ENCODE measurements at places on chromosomes 4 and X.

GRCh38 chr4:158786121-158786601 is 17.3 kb downstream of the FNIP2 start:
- no peak overlapping the region for H3K27ac ChIP-seq
- H3K27me3 ChIP-seq: no peaks in the 10 kb centered on the region
- peaks cover 54% of the 10 kb centered on the region for H3K4me1 ChIP-seq

DNA sequence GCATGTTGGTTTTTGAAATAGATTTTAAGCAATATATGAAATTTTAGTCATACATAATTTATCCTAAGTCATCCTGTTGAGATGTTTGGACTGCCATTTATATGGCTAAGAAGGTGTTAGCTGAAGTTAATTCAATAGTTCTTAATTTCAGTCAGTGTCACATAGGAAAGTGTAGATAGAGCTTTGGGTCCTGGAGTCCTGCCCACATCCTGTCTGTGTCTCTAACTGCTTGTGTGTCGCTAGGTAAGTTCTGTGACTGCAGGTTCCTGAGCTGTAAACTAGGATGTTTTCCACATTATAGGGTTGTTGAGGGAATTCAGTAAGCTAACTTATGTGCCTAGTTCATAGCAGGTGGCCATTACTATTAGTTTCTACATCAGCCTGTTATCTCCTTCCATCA is 20.7 kb downstream of the OFD1 start:
- H3K36me3 ChIP-seq: peaks cover 7% of the 10 kb centered on the region
- H3K4me3 ChIP-seq: no peak overlapping the region
- no peaks in the 10 kb centered on the region for H3K27me3 ChIP-seq
- DNase-seq: no peak
- H3K4me1 ChIP-seq: no peaks in the 10 kb centered on the region
- H3K27ac ChIP-seq: no peak overlapping the region

DNA sequence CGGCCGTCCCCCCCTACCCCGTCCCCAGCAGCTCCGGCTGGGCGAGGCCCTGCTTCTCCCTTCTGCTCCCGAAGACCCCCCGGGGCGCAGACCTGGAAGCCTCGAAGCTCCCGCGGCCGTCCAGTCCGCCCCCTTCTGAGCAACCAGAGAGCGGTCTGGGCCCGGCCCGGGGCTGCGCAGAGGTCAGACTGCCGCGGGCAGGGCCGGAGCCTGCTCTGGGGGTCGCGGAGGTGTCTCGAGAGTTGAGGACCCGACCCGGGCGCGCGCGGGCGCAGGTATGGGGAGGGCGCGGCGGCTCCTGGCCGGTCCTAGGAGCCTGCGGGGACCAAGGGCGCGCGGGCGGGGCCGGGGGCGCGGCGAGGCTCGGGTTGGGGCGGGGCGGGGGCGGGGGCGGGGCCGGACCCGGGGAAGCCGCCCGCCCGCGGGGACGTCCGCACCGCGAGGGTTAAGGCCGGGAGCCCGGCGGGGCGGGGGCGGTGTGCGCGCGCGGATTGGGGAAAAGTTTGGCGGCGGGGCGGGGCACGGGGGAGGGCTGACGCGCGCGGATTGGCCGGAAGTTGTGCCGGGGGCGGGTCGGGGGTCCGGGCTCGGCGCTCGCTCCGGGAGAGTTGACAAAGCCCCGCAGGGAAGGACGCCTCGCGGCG is at the start of gene FGFRL1:
Gene FGFRL1, plus strand, starts transcription at position 605 of the 644 bp plus-strand sequence. CDS start 860 bp downstream, outside the sequence.
- peaks cover 31% of the 10 kb centered on the region for H3K4me1 ChIP-seq
- H3K4me3 ChIP-seq: peak within 1 kb of the TSS; percentile 65
- H3K36me3 ChIP-seq: no peaks in the 10 kb centered on the region
- DNase-seq: peak; percentile 96
- H3K27ac ChIP-seq: peak within 1 kb of the TSS; percentile 85
- peaks cover 13% of the 10 kb centered on the region for H3K27me3 ChIP-seq

DNA sequence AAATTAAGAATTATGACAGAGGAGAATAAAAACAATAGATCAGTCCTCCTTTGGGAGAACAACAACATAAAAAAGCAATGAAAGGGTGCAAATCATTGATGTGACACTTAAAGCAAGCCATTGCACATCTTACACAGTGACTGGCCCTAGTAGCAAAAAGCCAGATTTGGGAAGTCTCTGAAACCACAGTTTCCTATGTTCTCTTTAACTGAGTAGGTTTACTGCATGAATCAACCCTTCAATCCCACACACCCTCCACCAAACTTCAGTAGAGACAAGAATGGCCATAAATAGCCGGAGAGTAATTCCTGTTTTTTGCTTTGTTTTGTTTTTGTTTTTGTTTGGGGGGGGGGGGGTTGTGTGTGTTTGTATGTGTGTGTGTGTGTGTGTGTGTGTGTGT is 180.8 kb downstream of the VEGFC start:
- H3K27me3 ChIP-seq: no peaks in the 10 kb centered on the region
- no peak overlapping the region for H3K27ac ChIP-seq
- H3K36me3 ChIP-seq: no peaks in the 10 kb centered on the region
- no peaks in the 10 kb centered on the region for H3K4me1 ChIP-seq
- no peak for DNase-seq

- H3K4me3 ChIP-seq: no peak overlapping the region
- no peak for DNase-seq
- H3K4me1 ChIP-seq: no peaks in the 10 kb centered on the region
- H3K27me3 ChIP-seq: no peaks in the 10 kb centered on the region
- H3K27ac ChIP-seq: no peak overlapping the region
These were observed 514.7 kb downstream of the CENPC start for GRCh38 chr4:67030636-67031035.

DNA sequence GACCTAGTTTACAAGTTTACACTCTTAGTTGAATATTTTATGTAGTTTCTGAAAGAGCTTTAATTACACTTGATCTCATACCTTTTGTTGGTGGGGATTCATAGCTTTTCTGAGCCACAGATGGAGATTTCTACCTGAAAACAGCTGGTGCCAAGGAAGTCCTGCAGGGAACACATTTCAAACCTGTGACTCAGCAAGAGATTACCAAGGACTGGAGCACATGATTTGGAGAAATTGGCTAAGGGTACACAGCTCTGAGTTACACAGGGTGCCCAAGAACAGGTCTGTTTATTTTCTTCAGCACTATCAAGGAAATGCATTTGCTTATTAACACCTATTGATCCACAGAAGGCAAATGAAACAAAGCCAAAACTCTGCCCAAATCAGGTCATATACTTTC is 691.5 kb downstream of the KCTD8 start:
- H3K27me3 ChIP-seq: no peaks in the 10 kb centered on the region
- no peak for DNase-seq
- no peak overlapping the region for H3K27ac ChIP-seq
- no peak overlapping the region for H3K4me3 ChIP-seq
- no peaks in the 10 kb centered on the region for H3K4me1 ChIP-seq

DNA sequence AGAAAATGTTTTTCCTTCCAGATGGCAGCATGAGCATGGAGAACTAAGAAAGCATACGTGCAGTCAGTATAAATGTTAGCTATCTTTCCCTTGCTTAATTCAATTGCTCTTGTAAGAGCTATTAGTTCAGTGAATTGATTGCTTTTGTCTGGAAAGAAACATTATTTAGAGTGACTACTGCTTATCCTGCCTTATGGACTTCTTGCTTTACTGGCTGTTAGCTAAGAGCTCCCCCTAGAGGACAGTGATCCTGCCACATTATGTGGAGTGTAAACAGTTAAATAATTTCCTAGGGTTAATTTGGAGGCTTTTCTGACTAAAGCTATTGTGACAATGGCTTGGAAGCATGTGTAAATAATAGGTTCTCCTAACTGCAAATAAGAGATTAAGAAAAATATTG is 1402.4 kb downstream of the FAM133A start:
- no peak overlapping the region for H3K27ac ChIP-seq
- no peaks in the 10 kb centered on the region for H3K36me3 ChIP-seq
- no peak overlapping the region for H3K4me3 ChIP-seq
- H3K4me1 ChIP-seq: no peaks in the 10 kb centered on the region
- DNase-seq: no peak

GRCh38 chr4:186789651-186790050 is 66.0 kb upstream of the FAT1 start:
- H3K4me3 ChIP-seq: no peak overlapping the region
- H3K27ac ChIP-seq: no peak overlapping the region
- H3K36me3 ChIP-seq: no peaks in the 10 kb centered on the region
- no peaks in the 10 kb centered on the region for H3K27me3 ChIP-seq

DNA sequence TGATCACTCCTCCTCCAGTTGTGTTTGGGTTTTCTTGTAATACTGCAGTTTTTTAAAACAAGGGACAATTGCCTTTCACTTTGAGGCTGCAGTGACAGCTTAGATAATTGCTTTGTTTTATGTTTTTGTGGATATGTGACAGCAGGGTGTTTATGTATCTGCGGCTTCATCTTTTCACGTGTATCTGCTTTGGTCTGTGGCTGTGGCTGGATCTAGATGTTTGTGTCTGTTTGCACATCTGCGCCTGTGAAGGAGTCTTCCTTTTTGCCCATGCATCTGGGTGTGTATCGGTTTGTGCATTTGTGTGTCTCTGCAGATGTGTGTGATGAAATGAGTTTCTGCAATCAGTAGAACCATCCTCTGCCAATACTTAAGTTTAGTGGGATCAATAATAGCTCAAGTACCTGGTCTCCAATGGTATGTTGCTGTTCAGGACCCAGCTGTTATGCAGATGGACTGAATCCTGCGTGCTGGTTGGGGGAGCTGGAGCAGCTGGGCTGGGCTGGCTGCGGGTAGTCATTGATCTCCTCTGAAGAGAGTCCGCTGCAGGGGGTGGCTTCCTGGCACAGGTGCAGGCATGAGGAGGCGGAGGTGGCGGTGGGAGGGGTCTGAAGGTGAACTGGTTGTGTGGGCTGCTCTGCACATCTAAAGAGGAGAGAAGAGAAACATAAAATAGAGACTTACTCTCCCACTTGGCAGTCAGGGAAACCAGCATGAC is 390.3 kb downstream of the SH2D1A start:
- H3K27me3 ChIP-seq: no peaks in the 10 kb centered on the region
- H3K4me3 ChIP-seq: no peak overlapping the region
- H3K36me3 ChIP-seq: no peaks in the 10 kb centered on the region
- H3K27ac ChIP-seq: no peak overlapping the region

DNA sequence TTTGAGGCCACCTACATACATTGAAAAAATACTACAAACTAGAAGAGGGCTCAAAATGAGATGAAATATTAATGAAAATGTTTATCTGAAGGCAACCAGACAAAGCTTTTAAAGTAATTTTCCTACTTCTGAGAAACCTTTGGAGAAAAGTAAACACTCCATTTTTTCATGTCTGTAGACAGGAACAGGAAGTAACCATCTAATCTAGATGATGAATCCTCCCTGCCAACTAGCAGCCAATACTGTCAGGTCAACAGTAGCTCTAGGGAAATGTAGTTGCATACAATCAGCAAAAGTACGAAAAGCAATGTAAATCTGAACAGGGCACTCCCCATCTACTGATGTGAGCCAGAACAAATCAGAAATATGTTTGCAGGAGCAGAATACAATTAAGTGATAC is 49.0 kb downstream of the AMMECR1 start:
- no peaks in the 10 kb centered on the region for H3K27me3 ChIP-seq
- H3K36me3 ChIP-seq: no peaks in the 10 kb centered on the region
- no peak for DNase-seq

DNA sequence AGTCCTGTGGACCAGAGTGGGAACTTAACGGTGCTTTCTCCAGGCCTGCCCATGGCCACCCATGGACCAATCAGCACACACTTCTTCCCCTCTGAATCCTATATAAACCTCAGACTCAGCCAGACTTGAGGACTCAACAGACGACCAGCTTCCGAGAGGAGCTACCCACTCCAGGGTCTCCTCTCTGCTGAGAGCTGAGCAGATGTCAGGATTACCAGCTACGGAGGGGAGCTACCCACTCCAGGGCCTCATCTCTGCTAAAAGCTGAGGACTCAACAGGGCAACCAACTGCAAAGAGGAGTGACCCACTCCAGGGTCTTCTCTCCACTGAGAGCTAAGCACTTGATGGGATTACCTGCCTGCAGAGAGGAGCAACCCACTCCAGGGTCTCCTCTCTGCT is 80.0 kb upstream of the DDX60 start:
- no peak overlapping the region for H3K27ac ChIP-seq
- no peak for DNase-seq
- peaks cover 20% of the 10 kb centered on the region for H3K36me3 ChIP-seq
- no peaks in the 10 kb centered on the region for H3K27me3 ChIP-seq
- H3K4me3 ChIP-seq: no peak overlapping the region

DNA sequence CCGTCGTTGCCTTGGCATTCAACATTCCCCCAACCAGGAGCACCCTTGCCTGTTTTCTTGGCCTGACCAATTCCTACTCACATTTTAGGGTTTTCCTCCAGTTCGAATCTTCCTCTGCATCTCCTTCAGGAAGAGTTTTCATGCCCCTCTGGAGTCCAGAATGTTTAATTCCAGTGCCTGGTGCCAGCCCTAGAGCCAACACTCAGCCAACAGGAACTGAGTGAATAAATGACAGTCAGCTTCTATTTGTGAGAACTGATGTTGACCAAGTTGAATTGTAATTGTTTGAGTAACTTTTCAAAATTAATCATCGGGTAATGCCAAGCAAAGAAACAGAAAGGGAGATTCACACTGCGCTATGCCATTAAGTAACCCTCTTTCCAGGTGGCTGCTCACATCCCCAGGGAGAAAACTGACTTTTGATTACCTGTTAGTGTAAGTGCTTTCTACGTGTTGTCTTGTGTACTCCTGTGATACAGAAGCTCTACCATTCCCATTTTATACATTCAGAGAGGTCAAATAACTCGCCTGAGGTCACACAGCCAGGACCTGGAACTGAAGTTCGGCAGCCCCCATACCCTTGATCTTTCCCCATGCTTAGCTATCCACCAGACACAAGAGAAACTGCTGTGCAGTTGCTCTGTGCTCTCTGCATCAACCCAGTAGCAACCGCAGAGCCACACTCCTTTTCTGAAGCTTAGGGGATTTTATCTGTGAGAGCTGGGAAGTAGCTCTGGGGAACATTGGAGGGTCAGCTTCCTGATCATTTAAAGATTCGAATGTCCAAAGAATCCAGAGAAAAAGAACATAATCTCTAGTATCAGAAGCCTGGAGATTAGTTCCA is 19.0 kb upstream of the SLC2A9 start:
- H3K36me3 ChIP-seq: no peaks in the 10 kb centered on the region
- H3K27ac ChIP-seq: no peak overlapping the region
- H3K4me3 ChIP-seq: no peak overlapping the region
- H3K27me3 ChIP-seq: no peaks in the 10 kb centered on the region

GRCh38 chrX:51870354-51870753 is 23.1 kb upstream of the MAGED1 start:
- no peak overlapping the region for H3K4me3 ChIP-seq
- no peaks in the 10 kb centered on the region for H3K27me3 ChIP-seq
- no peaks in the 10 kb centered on the region for H3K36me3 ChIP-seq
- DNase-seq: no peak
- H3K27ac ChIP-seq: no peak overlapping the region

Measured in suprapubic skin (tissue), 4 donors.